CD8-positive, alpha-beta memory T cell (primary cell): ENCODE measurements at places on chromosomes 13 and 19. TPM values are rescaled to one million over a fixed set of nuclear protein-coding genes. Genes with fewer than 3 reads are reported as not detected.
A peak's percentile ranks its signal among the peaks of the same experiment; 100 is the strongest.

KLK5 gene
- total RNA-seq = not detected

PLPP2 gene
- not detected for total RNA-seq

DNA sequence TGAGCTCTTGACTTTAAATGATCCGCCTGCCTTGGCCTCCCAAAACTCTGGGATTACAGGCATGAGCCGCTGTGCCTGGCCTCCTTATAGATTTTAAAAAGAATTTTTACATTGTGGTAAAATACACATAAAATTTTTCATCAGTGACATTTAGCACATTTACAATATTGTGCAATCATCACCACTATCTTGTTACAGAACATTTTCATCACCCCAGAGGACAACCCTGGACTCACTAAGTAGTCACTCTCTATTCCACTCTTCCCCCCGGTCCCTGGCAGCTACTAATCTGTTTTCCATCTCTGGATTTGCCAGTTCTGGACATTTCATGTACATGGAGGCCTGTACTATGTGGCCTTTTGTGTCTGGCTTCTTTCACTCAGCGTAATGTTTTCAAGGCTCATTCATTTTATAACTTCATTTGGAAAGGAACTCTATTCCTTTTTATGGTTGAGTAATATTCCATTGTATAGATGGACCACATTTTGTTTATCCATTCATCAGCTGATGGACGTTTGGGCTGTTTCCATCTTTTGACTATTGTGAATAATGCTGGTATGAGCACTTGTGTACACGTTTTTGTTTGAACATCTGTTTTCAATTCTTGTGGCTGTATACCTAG is 19.9 kb downstream of the MEGF8 start:
- no peaks in the 10 kb centered on the region for H3K27me3 ChIP-seq
- no peaks in the 10 kb centered on the region for H3K4me1 ChIP-seq
- no peak overlapping the region for H3K4me3 ChIP-seq

- no peak overlapping the region for H3K27ac ChIP-seq
- no peak for DNase-seq
- H3K36me3 ChIP-seq = no peaks in the 10 kb centered on the region
- H3K4me1 ChIP-seq = no peaks in the 10 kb centered on the region
- no peaks in the 10 kb centered on the region for H3K27me3 ChIP-seq
- H3K4me3 ChIP-seq = no peak overlapping the region
These were observed 232.0 kb downstream of the PCDH20 start for GRCh38 chr13:61183670-61184069.

- no peaks in the 10 kb centered on the region for H3K36me3 ChIP-seq
- H3K27ac ChIP-seq = no peak overlapping the region
- DNase-seq = no peak
- no peak overlapping the region for H3K4me3 ChIP-seq
- H3K4me1 ChIP-seq = no peaks in the 10 kb centered on the region
- H3K27me3 ChIP-seq = peaks cover 41% of the 10 kb centered on the region
These were observed 5.0 kb downstream of the SOX1 start for GRCh38 chr13:112071723-112072533.

GRCh38 chr19:29985196-29985595 is 43.2 kb downstream of the URI1 start:
- no peak for DNase-seq
- H3K27ac ChIP-seq = no peak overlapping the region
- peaks cover 11% of the 10 kb centered on the region for H3K4me1 ChIP-seq
- no peaks in the 10 kb centered on the region for H3K27me3 ChIP-seq

GRCh38 chr19:17943274-17944221 is 10.7 kb downstream of the CCDC124 start:
- DNase-seq = no peak
- H3K4me3 ChIP-seq = no peak overlapping the region
- no peaks in the 10 kb centered on the region for H3K36me3 ChIP-seq
- H3K27ac ChIP-seq = no peak overlapping the region
- H3K4me1 ChIP-seq = peaks cover 8% of the 10 kb centered on the region

- H3K4me3 ChIP-seq = no peak overlapping the region
- DNase-seq = no peak
- H3K27ac ChIP-seq = no peak overlapping the region
- H3K36me3 ChIP-seq = no peaks in the 10 kb centered on the region
- no peaks in the 10 kb centered on the region for H3K4me1 ChIP-seq
These were observed 16.6 kb downstream of the CHST8 start for GRCh38 chr19:33638167-33639034.

DNA sequence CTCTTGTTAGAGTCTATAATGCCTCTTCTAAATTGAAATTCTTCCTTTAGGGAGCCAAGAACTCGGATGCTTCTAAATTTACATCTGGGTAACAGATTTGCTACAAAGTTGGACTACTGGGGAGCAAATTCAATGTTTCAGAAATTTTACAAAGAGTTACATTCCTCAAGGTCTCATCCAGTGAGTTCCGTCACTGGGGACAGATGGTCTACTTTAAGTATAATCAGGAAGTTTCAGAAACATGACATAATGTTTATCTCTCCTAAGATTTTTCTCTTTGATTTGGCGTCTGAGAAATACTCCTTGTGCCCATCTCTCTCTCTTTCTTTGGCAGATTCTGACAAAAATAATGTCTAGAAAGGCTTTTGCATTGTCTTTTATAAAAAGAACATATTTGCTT is 81.5 kb upstream of the MBNL2 start:
- H3K36me3 ChIP-seq = no peaks in the 10 kb centered on the region
- H3K27me3 ChIP-seq = no peaks in the 10 kb centered on the region
- H3K27ac ChIP-seq = no peak overlapping the region
- no peak for DNase-seq

- H3K27me3 ChIP-seq = peaks cover 17% of the 10 kb centered on the region
- H3K4me3 ChIP-seq = no peak overlapping the region
- no peaks in the 10 kb centered on the region for H3K36me3 ChIP-seq
- DNase-seq = no peak
These were observed 53.1 kb downstream of the C13orf46 start for GRCh38 chr13:113920606-113921286.

- H3K4me3 ChIP-seq = no peak overlapping the region
- no peaks in the 10 kb centered on the region for H3K27me3 ChIP-seq
- no peak for DNase-seq
- no peak overlapping the region for H3K27ac ChIP-seq
- H3K36me3 ChIP-seq = no peaks in the 10 kb centered on the region
- peaks cover 8% of the 10 kb centered on the region for H3K4me1 ChIP-seq
These were observed 947 bp downstream of the ATP4B start for GRCh38 chr13:113656831-113657671.

DNA sequence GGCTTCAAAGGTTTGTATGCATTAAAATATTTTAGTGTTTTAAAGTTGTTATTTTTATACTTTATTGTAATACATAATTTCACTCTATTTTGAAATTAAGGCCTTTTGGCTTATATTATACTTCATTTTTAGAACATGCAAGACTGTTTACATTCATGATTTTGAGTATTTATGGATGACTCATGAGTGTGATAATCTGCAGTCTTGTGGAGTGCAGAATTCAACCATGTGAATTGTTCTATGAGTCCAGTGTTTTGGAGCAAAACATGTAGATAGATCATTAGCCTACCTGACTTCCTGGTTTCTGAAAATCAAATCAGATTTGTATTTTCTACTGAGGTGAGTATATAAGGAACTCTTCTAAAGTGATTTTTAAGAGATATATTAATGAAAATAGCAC is 241.8 kb downstream of the PCCA start:
- H3K4me1 ChIP-seq = no peaks in the 10 kb centered on the region
- no peak for DNase-seq
- H3K27me3 ChIP-seq = no peaks in the 10 kb centered on the region
- H3K4me3 ChIP-seq = no peak overlapping the region
- no peak overlapping the region for H3K27ac ChIP-seq

DNA sequence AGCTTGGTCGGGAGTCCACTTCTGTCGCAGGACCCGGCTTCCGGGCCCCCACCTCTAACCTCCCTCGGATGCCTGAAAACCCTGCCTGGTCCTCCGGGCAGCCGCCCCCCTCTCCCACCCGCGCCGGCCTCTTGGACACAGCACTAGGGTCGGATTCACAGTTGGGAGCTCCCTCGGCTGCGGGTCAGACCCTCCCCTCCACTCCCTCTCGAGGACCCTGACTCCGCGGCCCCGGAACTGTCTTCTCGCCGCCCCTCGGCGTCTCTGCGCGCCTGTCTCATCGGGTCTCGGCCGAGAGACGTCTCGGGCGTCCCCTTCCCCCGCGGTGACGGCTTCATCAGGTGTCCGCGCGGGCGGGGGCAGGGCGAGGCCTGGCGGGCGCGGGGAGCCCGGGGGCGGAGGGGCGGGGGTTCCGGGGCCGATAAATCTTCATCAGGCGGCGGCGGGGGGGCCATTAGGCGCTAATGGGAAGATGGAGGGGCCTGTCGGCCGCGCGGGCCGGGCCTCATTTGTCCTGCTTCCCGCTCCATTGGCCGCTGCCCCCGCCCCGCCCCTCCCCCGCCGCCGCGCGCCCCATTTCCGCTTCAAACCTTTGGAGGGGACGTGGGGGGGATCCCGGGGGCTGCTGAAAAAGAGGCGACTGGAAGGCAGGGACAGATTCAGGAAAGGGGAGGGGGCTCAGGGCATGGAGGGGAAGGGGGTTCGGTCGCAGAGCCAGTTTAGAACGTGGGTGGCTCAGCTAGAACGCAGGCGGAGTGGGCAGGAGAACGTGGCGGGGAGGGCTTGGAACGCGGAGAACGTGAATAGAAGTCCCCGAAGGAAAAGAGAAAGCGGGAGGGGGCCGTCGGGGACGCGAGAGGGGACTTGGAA is 11.8 kb upstream of the ERFL start:
- peaks cover 8% of the 10 kb centered on the region for H3K27me3 ChIP-seq
- H3K4me1 ChIP-seq = peaks cover 36% of the 10 kb centered on the region
- no peak for DNase-seq
- peak overlapping the region; percentile 50 for H3K4me3 ChIP-seq
- no peak overlapping the region for H3K27ac ChIP-seq

DNA sequence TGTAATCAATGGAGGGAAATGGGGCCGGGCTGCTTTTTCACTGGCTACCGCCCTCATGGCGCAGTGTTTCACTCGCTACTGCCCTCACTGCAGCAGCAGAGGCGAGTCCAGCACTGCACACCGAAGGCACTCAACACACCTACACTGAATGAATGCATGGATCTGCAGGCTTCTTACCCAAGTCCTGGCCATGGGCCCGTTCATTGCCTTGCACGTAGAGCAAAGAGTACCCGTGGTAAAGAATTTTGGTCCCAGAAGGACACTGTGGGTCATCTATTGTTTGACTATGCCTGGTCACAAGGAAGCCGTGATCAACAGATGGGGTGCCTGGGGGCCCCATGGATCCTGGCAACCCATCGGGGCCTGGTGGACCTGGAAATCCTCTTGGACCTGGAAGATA is 144.9 kb downstream of the COL4A1 start:
- H3K36me3 ChIP-seq = no peaks in the 10 kb centered on the region
- no peak overlapping the region for H3K27ac ChIP-seq
- no peaks in the 10 kb centered on the region for H3K27me3 ChIP-seq
- H3K4me3 ChIP-seq = no peak overlapping the region
- DNase-seq = no peak

DNA sequence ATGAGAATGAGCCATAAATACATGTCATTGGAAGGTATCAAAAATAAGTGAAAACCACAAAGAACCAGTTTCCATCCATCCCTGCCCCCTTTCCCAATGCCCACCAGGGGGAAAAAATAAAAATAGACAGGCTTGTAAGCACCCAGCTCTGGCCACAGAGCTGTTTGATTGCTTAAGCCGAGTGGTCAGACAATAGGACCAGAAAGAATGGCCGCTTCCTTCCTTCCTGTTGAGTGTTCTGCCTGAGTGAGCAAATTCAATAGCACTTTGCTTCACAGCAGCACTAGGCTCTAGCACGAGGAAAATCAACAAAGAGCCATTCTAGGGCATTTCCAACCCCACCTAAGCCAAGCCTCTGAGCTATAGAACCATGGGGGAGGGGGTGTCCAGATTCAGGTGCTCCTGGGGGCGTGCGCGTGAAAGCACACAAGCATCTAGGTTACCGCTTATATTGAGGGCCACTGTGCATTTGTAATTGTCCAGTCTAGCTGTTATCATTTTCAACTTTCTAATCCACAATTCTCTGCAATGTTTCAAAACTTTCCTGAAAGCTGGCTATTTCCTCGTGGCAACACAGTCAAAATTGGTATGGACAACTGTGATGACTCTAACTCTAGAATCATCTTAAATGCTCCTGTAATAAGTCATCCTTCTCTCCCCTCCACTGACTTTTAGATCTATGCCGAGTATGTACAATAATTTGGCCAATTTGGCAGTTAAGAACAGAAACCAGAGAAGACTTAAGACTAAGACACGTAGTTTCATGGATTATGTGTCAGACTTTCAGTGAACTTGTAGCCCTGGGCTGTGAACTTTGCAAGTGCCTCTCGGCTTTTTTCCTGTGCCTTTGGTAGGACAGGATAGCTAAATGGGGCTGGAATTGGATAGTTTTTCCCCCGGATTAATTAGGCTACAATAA is 64.3 kb downstream of the SPRY2 start:
- no peak overlapping the region for H3K27ac ChIP-seq
- no peaks in the 10 kb centered on the region for H3K4me1 ChIP-seq
- no peak overlapping the region for H3K4me3 ChIP-seq
- no peaks in the 10 kb centered on the region for H3K27me3 ChIP-seq

DNA sequence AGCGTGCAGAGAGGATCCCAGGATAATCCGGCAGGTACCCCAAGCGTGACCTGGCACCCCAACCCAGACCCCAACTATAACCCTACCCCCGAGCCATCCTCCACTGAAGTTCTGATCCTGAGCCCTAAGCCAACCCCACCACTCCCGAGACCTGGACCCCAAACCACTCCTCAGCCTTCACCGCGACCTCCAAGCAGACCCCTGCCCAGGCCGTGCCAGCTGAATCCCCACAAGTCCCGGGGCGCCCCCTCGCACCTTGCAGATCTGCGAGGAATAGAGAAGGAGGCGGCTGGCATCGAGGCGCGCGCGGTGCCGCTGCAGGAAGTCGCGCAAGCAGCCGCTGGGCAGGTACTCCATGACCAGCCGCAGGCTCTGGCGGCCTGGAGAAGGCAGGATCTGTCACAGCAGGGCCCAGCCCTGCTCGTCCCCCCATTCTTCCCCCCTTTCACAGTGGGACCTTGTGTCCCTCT is 10.1 kb upstream of the INSL3 start:
- no peak for DNase-seq
- no peak overlapping the region for H3K4me3 ChIP-seq
- peaks cover 57% of the 10 kb centered on the region for H3K36me3 ChIP-seq

GRCh38 chr19:47231215-47232054 is 436 bp upstream of the BBC3 start:
- DNase-seq = peak; percentile 94
- no peaks in the 10 kb centered on the region for H3K27me3 ChIP-seq
- H3K36me3 ChIP-seq = no peaks in the 10 kb centered on the region
- H3K4me3 ChIP-seq = peak overlapping the region; percentile 78
- peaks cover 46% of the 10 kb centered on the region for H3K4me1 ChIP-seq

- H3K4me1 ChIP-seq = peaks cover 8% of the 10 kb centered on the region
- no peak for DNase-seq
- no peak within 1 kb of the TSS for H3K27ac ChIP-seq
- peaks cover 16% of the 10 kb centered on the region for H3K27me3 ChIP-seq
- no peaks in the 10 kb centered on the region for H3K36me3 ChIP-seq
These were observed at the start of gene SHISA2 for GRCh38 chr13:26051657-26052311. Gene SHISA2 (minus strand): TSS chr13:26052016. CDS start chr13:26050975, 1,041 bp downstream.

DNA sequence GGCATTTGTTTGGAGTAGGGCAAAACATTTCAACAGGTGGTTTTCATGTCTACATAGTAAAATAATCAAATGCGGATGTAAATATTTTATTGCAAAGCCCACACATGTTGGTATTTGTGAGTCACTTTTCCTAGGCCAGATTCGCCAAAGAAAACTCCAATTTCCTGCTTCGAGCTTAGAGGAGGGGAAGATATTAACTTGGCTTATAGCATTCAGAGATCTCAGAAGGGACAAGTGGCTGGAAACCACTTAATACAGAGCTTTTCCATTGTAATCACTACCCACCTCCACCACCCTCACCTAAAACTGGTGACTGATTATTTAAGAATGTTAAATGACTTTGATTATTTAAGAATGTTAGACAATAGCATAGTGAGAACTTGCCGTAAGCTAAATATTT is 530.6 kb upstream of the SPRY2 start:
- H3K36me3 ChIP-seq = no peaks in the 10 kb centered on the region
- H3K27ac ChIP-seq = no peak overlapping the region
- H3K4me1 ChIP-seq = no peaks in the 10 kb centered on the region
- H3K27me3 ChIP-seq = no peaks in the 10 kb centered on the region
- no peak for DNase-seq
